ENCODE measurements at places on chromosomes 1 and 21.
A peak's percentile ranks its signal among the peaks of the same experiment; 100 is the strongest.

DNA sequence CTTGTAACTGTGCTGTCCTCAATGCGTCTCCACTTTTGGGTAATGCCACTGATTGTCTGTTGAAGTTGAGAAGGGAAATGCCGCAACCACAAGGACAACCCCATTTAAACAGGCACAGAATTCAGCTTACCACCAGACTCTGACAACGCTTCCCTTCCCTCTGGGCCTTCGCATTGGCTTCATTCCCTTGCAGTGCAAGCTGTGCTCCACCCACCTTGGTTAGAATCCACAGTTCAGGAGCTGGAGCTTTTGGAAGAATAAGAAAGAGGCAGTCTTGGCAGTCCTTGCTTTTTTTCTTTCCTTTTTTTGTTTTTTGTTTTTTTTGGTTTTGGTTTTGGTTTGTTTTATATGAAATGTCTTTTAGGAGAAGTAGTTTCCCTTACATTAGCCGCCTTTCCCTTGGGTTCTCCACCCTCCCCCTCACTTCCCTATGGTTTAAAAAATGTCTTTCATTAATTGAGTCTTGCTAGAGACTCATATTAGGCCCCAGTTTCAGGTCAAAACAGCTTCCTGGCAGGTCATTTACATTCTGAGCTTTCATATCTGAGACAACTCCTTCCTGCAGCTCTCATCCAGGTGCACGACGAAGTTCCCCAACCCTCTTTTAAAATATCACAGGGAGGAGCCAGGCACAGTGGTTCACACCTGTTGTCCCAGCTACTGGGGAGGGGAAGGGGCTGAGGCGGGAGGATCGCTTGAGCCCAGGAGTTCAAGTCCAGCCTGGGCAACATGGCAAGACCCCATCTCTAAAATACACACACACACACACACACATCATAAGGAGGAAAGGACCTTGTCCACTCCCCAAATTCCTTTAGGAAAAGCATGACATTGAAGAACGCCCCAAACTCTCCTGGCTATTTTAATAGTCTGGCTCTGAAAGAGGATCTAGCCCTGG lies 20.7 kb upstream of the LAX1 start:
- peak; percentile 21 for DNase-seq

- DNase-seq = no peak
Observed at GRCh38 chr1:201964261-201964660, 9.0 kb downstream of the TIMM17A start.

DNA sequence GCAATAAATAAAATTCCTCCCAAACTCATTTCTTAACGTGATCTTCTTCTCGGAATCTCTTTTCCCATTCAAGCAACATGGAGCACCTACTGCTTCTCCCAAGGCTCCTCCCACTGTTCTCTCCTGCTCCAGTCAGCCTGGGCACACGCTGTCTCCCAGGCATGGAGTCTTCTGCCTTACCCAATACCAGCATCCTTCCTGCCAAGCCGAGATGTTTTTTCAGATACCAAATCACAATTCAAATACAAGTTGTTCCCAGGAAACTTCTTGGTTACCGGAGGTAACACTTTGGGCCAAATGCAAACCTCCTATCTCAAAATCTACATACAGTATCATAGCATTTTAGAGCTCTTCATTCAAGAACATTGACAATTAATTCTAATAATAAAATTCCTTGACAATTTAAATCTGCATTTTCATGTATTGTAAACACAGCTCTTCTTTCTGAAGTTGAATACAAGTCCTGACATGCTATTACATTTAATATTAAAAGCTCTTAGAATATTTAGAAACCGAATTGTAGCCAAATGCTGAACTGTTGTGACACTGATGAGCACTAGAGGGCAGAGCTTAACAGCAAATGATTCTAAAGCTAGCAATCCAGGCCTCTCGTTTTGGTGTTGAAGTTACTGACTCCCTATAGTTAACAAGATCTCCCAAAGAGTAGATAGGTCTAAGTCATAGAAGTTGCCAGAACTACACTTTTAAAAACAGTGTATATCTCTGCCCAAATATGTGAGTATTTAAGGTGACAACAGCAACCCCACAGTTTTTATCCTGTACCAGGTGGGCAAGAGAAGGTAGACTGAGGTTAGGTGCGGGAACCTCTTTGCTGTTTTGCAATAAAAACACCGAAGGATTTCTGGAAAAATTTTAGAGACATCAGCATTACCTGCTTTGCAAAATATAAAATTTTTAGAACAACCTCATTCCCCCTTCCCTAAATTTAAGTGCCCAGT lies 52.3 kb downstream of the BCAR3 start:
- peak; percentile 87 for DNase-seq

DNA sequence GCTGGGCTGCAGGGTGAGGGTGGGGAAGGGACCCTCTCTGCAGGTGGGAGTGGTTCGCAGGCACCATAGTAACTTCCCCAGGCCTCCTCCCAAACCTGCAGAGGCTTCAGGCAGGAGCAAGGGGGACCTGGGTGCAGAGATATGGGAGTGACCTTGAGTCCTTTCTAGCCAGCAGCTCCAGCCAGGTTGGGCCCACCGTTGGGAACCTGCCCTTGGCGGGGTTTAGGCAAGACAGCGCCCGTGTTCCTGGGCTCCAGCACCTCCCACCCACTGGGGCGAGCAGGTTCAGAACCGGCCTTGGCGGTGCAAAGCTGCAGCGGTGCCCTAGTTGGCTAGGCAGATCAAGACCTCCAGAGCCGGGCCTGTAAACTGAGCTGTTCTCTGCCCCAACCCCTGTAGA lies 2.2 kb upstream of the PRDM16 start:
- no peak for DNase-seq

GRCh38 chr1:183862967-183863366 lies 58.0 kb downstream of the RGL1 start:
- DNase-seq = no peak

DNA sequence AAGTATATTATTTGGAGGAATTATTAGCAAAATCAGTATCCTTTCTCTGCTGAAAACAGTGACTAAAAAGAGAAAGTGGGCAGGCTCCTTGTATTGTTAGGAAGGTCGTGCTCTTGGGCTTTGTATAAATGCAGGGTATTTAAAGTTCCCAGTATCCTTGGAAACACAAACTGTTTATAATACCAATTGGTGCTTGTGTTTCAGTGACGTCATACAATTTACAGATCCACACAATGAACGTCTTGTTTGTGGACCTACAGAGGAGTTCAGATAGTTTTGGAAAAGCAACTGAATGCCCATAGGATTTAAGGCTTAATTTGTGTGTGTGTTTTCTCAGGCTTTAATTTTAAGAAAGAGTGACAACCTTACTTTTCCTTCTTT lies 168.2 kb downstream of the RASAL2 start:
- no peak for DNase-seq

DNA sequence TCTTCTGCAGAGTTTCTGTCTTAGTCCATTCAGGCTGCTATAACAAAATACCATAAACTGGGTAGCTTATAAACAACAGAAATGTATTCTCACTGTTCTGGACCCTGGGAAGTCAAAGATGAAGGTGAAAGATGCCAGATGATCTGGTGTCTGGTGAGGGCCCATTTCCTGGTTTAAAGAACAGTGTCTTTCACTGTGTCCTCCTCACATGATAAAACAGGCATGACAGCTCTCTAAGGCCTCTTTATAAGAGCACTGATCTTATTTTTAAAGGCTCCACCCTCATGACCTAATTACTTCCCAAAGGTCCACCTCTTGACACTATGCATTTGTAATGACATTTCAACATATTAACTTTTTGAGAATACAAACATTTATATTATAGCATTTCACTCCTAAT lies 250.2 kb upstream of the ZRANB2 start:
- DNase-seq = no peak

- no peak for DNase-seq
Observed at GRCh38 chr1:177219554-177220458, 49.0 kb downstream of the BRINP2 start.

DNA sequence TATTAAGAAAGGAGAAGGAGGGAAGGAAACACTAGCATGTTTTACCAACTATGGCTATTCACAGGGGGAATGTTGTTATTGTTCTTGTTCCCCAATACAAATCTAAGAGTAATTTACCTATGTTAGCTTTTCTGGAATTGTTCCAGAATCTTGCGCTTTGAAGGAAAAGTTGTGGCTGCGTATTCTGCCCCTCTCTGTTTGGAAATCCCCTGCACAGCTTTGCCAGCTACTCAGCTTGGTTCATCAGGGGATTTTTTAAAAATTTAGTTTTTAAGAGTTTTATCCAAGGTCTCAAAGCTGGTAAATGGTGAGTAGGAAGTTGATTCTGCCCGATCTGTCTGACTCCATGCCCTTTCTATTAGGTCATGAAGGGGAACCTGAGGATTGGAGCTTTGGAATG lies 9.5 kb upstream of the IRF6 start:
- DNase-seq = no peak

GRCh38 chr1:241998412-241998921 lies 431 bp downstream of the MAP1LC3C start:
- peak; percentile 66 for DNase-seq

GRCh38 chr1:53734650-53735211 lies 4.2 kb downstream of the GLIS1 start:
- DNase-seq = peak; percentile 91

- DNase-seq = peak; percentile 42
Observed at GRCh38 chr1:58964880-58965279, 181.0 kb upstream of the JUN start.

DNA sequence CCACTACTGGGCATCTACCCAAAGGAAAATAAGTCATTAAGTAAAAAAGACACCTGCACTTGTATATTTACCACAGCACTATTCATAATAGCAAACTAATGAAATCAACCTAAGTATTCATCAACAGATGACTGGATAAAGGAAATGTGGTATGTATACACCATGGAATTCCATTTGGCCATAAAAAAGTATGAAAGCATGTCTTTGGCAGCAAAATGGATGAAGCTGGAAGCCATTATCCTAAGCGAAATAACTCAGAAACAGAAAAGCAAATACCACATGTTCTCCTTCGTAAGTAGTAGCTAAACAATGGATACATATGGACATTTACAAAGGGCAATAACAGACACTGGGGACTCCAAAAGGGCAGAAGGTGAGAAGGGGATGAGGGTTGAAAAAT lies 485.7 kb upstream of the BRINP3 start:
- DNase-seq = no peak

GRCh38 chr1:152870831-152871730 lies 7.0 kb upstream of the SMCP start:
- DNase-seq = no peak

DNA sequence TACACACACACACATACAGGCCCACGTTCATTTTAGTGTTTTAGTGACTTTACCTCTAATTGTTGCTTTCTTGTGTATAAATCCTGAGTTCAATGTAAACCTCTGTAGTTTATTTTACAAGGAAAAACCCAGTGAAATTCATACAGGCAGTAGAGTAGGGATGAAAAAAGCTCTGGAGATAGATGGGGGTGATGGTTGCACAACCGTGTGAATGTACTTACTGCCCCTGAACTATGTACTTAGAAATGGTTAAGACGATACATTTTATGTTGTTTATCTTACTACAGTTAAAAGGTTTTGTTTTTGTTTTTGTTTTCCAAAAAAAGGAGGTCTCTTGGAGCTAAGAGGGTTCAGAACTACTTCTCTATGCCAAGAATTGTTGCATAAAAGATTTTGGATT lies 29.7 kb upstream of the PRDM15 start:
- DNase-seq = no peak

DNA sequence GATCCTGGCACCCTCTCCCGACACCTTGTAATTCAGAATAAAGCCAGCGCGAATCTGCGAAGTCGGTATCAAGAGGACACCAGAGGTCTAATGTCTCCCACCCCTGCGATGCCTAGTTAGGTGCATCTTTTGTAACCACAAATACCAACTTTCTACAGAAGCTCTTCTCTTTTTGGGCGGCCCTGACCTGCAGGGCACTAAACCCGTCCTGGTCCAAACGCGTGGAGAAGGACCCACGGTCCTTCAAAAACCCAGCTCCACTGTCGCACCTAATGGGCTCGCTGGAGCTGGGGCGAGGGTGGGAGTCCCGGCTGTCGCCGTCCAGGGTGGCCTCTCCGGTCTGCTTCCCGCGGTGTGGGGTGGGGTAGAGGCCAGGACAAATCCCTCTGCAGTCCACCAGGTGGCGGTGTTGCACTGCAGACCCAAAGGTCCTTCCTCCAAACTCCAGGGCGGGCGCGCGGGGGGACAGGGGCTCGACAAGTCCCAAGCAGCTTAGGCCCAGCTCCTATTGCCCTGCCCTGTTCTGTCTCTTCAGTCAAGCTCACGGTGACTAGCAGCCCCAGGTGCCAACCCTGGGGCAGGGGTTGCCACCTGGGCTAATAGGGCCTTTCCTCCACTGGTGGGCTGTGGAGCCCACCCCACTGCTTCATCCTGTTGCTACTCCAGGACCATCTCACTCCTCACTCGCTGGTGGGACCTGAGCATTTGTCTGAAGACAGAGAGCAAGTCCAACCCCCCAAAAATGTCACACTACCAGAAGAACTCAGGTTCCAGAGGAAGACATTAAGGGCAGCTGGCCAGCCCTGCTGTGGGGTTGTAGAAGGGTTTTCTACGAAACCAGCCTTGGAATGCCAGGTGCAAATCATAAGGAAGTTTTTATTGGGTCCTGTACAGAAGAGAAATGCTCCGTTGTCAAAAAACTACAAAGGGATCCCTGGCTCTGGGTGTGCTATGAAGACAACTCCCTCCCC lies 2.8 kb downstream of the HES3 start:
- no peak for DNase-seq

- no peak for DNase-seq
Observed at GRCh38 chr1:101360506-101360905, 123.7 kb downstream of the S1PR1 start.

- no peak for DNase-seq
Observed at GRCh38 chr21:39538453-39539042, 74.2 kb upstream of the B3GALT5 start.

- no peak for DNase-seq
Observed at GRCh38 chr1:11854519-11854918, 4.2 kb downstream of the NPPB start.

GRCh38 chr1:1947493-1947892 lies 28.4 kb upstream of the TMEM52 start:
- DNase-seq = no peak

DNA sequence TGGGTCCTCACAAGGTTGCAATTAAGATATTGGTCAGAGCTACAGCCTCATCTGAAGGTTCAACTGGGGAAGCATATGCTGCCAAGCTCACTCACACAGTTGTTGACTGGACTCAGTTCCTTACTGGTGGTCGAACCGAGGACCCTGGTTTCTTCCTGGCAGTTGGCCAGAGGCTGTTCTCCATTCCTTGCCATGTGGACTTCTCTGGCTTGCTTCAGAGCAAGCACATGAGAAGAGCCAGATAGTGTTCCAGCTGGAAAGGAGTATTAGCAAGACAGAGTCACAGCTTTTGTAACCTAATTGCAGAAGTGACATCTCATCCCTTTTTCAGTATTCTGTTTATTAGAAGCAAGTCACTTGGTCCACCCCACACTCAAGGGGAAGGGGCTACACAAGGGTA lies 23.6 kb downstream of the POU2F1 start:
- no peak for DNase-seq

DNA sequence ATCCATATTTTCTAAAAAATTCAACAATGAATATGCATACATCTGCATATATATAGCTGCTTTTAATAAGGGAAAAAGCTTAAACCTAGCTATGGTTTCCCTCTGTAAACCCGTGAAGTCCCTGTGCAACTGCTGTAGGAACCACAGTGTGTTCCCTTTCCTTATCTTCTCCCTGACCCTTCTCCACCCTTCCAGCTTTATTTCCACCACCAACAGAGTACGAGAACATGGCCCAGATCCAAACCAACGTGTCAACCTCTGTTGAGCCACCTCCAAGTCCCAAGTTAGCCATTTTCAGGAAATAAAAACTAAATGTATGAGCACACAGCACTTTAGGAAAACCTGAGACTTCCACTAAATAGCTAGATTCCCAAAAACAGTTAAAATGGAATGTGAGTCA lies 20.3 kb downstream of the SUSD4 start:
- DNase-seq = no peak

GRCh38 chr1:118902711-118903191 lies 85.4 kb downstream of the TBX15 start:
- DNase-seq = peak; percentile 26

GRCh38 chr21:38244885-38245869 lies 11.6 kb upstream of the KCNJ15 start:
- DNase-seq = peak; percentile 99

All from foreskin fibroblast (primary cell).